Esophagus muscularis mucosa (tissue), 4 donors: ENCODE measurements at places on chromosomes 2 and 18.

DNA sequence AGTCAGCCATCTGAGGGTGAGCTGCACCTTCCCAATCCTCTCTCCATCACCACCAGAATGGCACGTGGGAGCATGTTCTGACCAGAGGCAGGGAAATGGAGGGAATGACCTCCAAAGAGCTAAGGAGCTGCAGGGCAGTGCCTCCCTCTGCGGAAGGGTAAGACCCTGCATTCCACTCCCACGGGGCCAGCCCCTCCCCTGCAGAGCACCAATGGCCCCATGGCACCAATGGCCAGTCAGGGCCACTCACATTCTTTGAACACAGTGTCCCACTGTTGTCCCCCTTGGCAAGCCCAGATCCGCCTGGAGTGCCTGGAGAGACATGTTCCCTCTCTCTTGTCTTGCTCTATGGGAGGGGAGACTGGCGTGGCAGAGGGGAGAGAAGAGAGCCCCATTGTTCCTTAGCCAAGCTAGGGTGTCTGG is 164.4 kb downstream of the TNS1 start:
- DNase-seq = no peak

DNA sequence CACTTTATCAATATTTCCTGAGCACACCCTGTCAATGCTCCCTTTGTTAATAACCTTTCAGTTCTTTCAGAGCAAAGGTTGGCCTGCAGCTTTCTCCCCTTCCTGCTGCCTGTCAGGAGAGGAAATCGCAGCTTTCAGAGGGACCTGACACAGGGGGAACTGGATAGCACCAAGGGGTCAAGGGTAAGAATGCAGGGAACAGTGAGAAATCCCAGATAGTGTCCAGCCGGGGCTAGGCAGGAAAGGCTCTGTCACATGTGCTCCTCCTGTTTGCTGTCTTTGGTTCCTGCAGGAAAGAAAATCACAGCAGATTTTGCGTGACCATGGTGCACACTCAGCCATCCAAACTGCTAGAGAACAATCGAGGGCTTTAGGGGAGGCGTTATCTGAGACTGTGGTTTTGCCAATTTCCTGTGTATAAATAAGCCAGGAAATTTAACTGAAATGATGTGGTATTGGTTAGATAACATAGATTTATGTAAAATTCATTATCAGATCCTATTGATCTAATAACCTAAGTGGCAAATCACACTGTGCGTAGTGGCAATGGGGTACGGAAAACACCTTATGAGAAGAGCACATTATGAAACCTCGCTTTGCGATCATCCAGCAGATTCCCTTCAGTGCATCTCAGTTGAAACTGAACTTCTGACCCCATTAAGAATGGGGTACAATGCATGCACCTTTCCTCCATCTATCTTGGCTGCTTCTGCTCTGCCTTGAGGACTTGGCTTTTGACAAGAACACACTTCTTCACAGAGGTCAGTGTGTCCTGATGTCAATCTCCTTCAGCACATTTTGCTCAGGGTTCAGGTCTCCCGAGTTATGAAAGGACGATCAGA is 178.0 kb downstream of the ICOS start:
- no peak for DNase-seq

DNA sequence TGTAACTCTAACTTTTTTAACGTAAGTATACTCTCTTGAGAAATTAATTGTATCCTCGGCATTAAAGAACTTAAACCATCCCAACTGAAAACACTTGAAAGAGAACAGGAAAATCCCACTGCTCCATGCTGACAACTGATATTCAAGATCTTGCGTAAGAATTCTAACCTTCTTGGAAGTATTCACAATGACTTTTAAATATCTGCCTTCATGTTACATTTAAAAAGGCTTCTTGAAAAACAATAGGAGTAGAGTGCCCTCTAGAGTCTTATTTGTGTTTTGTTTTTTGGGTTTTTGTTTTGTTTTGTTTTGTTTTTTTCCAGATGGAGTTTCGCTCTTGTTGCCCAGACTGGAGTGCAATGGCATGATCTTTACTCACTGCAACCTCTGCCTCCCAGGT is 65.4 kb upstream of the DNAJC10 start:
- no peak for DNase-seq

DNA sequence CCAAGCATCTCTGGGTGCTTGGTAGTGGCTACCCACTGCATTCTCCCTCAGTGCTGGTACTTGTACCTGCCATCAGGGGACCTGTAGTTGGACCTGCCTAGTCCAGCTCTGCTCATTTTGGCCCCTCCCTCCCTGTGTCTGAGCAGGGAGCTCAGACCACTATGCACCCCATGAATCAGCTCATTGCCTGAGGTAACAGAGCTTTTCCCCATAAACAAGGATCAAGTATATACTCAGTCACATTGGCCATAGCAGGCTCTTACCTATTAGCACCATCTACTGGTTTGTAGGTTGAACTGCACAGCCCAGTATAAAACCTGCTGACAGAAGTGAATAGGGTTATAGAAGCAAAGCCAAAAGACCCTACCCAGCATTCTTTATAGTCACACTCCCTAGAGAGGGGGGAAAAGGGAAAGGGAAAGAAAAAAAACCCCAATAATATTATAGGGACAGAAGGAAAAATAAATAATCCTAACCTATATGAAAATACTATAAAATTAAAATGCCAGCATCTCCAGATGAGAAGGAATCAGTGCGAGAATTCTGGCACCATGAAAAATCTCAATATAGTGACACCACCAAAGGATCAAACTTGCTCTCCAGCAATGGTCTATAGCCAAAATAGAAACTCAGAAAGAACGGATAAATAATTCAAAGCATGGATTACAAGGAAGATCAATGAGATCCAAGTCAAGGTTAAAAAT is 6.9 kb upstream of the FLACC1 start:
- DNase-seq = no peak

DNA sequence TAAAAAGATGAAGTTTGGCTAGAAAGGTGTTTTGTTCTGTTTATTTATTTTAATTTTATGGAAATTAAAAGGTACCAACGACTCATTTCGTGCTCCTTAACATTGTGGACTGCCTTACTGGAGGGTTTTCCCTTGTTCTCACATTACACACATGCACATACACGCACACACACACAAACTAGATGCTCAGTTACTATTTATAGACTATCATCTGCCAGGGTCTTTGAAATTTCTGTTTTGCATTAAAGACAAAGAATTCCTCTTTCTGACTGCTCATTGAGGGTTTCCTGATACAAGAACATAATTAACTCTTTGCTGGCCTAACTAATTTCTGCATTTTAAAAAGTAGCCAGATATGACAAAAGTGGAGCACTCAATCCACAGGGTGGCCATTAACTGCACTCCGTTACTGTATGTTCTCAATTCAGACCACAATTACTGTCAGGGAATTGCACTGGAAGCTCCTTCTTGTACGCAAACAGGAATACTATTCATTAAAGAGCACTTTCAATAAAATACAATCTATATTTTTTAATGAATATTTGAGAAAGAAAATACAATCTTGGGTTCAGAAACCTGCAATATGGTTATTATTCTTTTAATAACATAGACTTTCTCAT is 366.9 kb upstream of the GALNT5 start:
- DNase-seq = no peak

GRCh38 chr2:216371721-216372702 is at the start of gene MARCHF4:
Gene MARCHF4 (minus strand): TSS chr2:216372483. CDS start chr2:216370260, 2,223 bp downstream.
- no peak for DNase-seq

DNA sequence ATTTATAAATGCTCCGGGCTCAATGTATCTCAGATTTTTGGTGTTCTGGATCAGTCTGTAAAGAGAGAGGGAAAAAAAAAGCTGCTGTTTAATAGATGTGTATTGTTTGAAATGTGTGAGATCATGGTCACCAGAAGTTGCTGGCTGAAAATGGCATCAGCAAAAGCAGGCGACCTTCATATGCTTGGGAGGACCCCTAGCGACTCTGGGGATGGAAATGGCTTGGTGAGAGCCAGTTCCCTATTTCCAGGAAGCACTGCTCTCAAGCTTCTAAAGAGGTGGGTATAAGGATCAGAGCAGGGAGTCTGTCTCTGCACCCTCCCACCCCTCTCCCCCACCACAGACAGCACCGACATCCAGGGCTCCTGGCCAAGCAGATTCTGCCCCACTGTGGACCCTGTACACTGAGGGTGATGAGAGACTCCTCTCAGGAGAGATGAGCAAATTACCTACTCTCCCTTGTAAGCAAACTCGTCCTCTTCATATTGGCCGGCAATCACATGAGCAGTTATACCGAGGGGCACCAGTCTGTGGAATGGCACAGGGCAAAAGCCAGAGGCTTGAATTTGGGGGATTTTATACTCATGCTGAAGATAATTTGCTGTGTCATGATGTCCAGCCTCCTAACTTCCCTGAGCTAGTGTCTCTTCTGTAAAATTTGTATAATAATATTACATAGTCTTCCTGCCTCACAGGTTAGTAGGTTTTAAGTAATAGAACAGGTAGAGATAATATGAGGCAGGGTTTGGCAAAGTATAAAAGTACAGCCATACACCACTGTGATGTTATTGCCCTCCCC is 29.6 kb downstream of the LHCGR start:
- no peak for DNase-seq

- DNase-seq = no peak
Measured at GRCh38 chr2:208366215-208367127, 40.1 kb upstream of the PTH2R start.

- no peak for DNase-seq
Measured at GRCh38 chr2:63631501-63631900, 42.7 kb downstream of the MDH1 start.

GRCh38 chr2:240442891-240443715 is 7.6 kb downstream of the GPC1 start:
- DNase-seq = no peak

- no peak for DNase-seq
Measured at GRCh38 chr18:63095768-63096167, 223.8 kb downstream of the BCL2 start.

DNA sequence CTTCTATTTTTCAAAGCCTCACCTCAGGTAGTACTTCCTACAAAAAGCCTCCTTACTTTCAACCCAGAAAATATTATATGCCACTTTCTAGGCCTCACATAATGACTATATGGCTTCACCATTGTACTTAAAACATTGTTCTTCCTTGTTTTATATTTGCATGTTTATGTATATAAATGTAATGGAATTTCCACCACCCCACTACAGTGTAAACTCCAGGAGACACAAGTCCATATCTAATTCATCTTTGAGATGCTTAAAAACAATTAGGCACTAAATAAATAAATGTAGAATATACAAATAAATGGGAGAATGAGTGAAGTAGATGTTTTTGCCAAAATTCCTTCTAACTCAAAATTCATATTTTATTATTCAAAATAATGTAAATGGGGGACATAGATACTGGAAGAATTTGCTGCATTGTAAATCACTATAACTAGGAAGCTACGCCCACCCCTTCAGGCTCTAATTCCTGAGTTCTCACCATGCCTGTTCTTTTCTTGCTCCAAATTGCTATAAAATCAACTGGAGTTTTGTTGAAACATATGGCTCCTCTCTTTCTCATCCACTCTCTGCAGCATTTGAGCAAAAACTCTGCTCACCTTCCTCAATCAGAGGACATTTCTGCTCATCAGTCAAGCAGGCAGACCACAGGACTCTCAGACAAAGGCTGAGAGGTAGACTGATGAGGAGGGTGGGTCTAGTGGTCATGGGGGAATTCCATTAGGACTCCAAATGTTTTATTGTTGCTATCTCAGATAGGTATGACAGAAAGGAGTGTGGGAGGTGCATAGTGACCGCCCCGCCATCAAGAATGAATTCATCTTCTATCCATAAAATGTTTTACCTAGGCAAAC is 243.0 kb downstream of the HNMT start:
- no peak for DNase-seq

DNA sequence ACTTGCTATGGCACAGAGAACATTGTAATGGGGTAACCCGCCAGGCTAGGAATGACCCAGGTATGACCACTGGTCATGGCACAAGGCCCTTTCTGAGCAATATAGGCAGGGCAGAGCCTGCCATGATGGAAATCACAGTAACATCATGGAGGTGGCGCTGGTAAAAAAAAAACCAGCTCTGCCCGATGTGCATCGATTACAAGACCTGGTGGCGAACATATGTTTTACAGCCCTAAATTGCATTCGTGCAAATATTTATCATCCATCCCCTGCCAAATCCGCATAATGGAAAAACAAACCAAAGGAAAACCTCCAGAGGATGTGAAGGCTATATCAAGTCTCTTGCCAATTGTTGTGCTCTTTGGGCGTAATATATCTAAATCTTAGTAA is 60.6 kb downstream of the SEMA4F start:
- peak; percentile 31 for DNase-seq

DNA sequence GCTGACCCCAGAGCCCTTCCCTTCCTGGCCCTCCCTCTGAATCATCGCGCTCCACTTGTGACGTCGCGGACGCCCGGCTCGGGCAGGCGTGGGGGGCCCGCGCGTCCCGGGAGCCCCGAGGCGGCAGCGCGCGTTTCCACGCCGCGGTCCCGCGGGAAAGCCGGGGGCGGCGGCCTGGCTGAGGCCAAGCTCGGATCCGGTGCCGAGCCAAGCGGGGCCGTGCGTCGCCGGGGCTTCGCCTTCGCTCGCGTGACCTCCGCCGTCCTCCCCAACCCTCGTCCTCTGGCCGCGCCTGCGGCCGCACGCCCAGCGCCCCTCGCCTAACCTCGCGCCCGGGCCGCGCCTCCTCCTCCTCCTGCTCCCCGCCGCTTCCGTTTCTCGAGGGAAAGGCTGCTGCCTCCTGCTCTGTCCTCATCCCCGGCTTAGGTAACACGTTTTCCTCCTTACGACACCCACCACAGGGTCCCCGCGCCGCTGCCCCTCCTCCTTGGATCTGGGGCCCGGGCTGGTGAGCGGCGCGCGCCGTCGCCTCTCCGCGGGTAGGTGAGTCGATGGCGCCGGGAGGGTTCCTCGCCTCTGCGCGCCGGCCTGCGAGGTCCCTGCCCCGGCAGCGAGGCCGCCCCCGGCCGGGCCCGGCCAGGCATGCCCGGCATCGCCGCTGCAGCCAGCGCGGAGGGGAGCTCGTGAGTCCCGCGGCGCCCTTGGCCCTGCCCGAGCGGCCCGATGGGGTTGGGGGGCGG is at the start of gene INPP1:
Gene INPP1 (plus strand): TSS at position 54 of the 740 bp plus-strand sequence. CDS start 16,514 bp downstream, outside the sequence.
- no peak for DNase-seq

DNA sequence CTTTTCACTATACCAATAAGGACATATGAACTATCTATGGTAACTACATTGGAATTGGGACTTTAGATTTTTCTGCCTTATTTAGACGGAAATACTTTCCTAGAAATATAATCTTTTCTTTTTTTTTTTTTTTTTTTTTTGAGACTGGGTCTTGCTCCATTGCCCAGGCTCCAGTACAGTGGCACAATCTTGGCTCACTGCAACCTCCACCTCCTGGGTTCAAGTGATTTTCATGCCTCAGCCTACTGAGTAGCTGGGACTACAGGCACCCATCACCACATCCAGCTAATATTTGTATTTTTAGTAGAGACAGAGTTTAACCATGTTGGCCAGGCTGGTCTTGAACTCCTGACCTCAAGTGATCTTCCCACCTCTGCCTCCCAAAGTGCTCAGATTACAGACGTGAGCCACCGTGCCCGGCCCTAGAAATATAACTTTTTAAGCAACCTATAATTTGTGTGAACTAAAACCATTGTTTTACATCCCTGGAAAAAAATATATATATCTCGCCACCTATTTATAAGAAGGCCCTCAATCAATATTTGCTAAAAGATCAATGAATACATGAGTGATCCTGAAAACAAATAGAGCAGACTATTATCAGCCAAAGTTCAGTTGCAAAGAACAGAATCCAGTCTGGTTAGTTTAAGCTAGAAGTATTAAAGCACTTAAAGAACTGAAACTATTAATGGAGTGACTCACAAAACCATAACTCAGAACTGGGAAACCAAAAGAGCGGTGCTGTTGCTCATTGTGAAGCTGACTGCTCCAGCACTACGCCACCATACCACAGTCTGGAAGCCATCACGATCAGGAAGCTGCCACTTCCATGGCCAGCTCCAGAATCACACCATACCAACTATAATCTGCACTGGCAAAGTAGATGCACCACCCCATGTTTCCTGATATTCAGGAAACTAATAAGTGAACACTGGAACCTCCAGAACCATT is 8.4 kb upstream of the HNRNPLL start:
- DNase-seq = no peak
